ENCODE measurements at places on chromosomes 11 and 22.

DNA sequence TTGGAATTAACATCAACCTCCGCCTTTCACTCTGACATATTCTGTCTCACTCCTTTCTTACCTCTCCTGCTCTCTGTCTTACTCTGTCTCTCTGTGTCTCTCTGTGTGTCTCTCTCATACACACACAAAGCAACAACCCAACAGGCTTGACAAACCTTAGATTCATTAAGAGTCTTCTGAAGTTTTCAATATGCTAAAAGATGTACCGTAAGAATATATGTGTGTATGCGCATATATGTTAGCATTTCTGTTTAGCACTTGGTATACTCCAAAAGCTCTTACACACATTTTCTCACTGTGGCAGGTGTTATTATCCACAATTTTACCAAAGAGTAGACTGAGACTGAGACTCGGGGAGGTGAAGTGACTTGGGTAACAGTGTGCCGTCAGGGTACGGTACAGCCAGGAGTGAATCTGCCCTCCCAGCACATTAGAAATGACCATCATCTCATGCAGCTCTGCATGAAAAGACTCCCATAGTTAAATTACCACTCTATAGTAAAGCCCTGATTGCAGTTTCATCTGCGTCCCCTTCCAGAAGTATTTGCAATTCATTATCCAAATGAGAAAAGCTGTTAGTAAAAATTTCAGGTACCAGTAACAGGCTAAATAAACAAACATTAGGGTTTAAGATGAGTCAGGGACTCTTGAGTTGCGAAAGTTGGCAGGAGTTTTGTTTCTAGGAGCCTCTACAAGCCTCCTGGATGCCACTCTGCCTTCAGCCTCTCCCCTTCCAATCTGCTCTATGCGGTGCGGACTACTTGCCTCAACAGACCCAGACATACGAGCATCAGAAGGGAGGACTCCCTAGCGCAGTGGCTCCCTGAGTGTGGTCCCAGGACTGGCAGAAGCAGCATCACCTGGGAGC, 195.2 kb upstream of the TMEM45B start:
- no peaks in the 10 kb centered on the region for H3K27me3 ChIP-seq
- no peaks in the 10 kb centered on the region for H3K4me1 ChIP-seq
- H3K36me3 ChIP-seq, result no peaks in the 10 kb centered on the region
- H3K27ac ChIP-seq, result no peak overlapping the region
- DNase-seq, result no peak

GRCh38 chr11:66119348-66120133, 49.5 kb downstream of the PACS1 start:
- H3K4me3 ChIP-seq, result no peak overlapping the region
- no peaks in the 10 kb centered on the region for H3K27me3 ChIP-seq
- H3K36me3 ChIP-seq, result no peaks in the 10 kb centered on the region
- H3K27ac ChIP-seq, result peak overlapping the region; percentile 98

- peaks cover 3% of the 10 kb centered on the region for H3K36me3 ChIP-seq
- DNase-seq, result no peak
- H3K27me3 ChIP-seq, result no peaks in the 10 kb centered on the region
- H3K4me1 ChIP-seq, result peaks cover 1% of the 10 kb centered on the region
- no peak overlapping the region for H3K27ac ChIP-seq
These were observed 31.6 kb downstream of the DGCR2 start for GRCh38 chr22:19090586-19091127.

- H3K4me3 ChIP-seq, result no peak overlapping the region
- peak; percentile 77 for DNase-seq
- peaks cover 100% of the 10 kb centered on the region for H3K4me1 ChIP-seq
- H3K27ac ChIP-seq, result peak overlapping the region; percentile 89
These were observed 9.4 kb downstream of the IGSF9B start for GRCh38 chr11:133947321-133947756.

GRCh38 chr11:69013009-69013951, at the start of gene MRGPRF:
Gene MRGPRF, minus strand, starts transcription at chr11:69013246. Its CDS starts 3,345 bp downstream, at chr11:69009901.
- H3K4me1 ChIP-seq, result peaks cover 48% of the 10 kb centered on the region
- no peaks in the 10 kb centered on the region for H3K36me3 ChIP-seq
- H3K27ac ChIP-seq, result peak within 1 kb of the TSS; percentile 14
- peak; percentile 89 for DNase-seq
- H3K27me3 ChIP-seq, result no peaks in the 10 kb centered on the region

GRCh38 chr11:70095541-70096252, 17.6 kb downstream of the ANO1 start:
- no peak overlapping the region for H3K27ac ChIP-seq
- 0 out of 2 replicates have a peak, but pooled peaks cover 5% of the 10 kb centered on the region for H3K27me3 ChIP-seq
- DNase-seq, result no peak
- no peaks in the 10 kb centered on the region for H3K36me3 ChIP-seq

- no peak overlapping the region for H3K27ac ChIP-seq
- H3K4me1 ChIP-seq, result peaks cover 7% of the 10 kb centered on the region
These were observed 13.8 kb upstream of the PAMR1 start for GRCh38 chr11:35539256-35539655.

- no peak for DNase-seq
- no peaks in the 10 kb centered on the region for H3K4me1 ChIP-seq
- no peak overlapping the region for H3K4me3 ChIP-seq
- H3K27me3 ChIP-seq, result no peaks in the 10 kb centered on the region
- H3K36me3 ChIP-seq, result no peaks in the 10 kb centered on the region
These were observed 80.1 kb downstream of the INSC start for GRCh38 chr11:15194671-15195415.

DNA sequence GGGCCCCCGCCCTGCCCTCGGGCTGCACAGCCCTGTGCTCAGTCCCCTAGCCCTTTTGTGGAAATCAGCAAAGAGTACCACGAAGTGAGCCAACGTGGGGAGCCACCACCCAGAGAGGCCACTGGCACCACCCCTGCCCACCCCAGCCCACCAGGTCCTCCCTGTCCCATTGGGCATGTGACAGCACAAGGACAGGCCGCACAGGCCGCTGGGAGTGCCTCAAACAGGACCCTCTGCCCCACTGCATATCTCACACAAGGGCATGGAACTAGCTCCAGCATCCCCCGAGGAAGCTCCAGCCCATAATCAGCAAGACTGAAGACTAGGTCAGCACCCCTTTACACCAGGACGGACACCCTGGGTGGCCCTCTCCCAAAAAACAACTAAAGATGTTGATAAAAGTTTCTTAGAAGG, 29.7 kb downstream of the GNB1L start:
- no peak overlapping the region for H3K4me3 ChIP-seq
- DNase-seq, result no peak

DNA sequence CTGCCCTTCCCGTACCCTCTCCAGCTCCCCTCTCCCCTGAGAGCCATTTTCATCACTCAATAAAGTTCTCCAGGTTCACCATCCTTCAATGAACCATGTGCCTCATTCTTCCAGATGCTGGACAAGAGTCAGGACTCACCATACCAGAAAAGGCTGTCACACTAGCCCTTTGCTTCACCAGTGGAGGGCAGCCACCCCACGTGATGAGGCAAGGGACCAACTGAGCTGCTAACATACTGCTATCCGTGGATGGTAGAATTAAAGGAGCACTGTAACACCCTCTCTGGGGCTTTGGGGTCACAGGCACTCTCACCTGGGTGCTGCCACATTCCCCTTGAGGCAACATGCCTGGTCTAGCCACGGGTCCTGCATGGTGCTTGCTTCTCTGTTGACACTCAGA, 13.1 kb upstream of the OR5I1 start:
- H3K27me3 ChIP-seq, result no peaks in the 10 kb centered on the region
- no peak overlapping the region for H3K27ac ChIP-seq
- no peak overlapping the region for H3K4me3 ChIP-seq
- H3K4me1 ChIP-seq, result no peaks in the 10 kb centered on the region

- H3K27ac ChIP-seq, result no peak overlapping the region
- no peaks in the 10 kb centered on the region for H3K4me1 ChIP-seq
- DNase-seq, result no peak
These were observed 47.9 kb upstream of the FLI1 start for GRCh38 chr11:128645968-128646367.

- DNase-seq, result no peak
- H3K27me3 ChIP-seq, result peaks cover 26% of the 10 kb centered on the region
- H3K27ac ChIP-seq, result no peak overlapping the region
- no peak overlapping the region for H3K4me3 ChIP-seq
- no peaks in the 10 kb centered on the region for H3K36me3 ChIP-seq
These were observed 187.7 kb upstream of the E2F8 start for GRCh38 chr11:19428206-19429002.

DNA sequence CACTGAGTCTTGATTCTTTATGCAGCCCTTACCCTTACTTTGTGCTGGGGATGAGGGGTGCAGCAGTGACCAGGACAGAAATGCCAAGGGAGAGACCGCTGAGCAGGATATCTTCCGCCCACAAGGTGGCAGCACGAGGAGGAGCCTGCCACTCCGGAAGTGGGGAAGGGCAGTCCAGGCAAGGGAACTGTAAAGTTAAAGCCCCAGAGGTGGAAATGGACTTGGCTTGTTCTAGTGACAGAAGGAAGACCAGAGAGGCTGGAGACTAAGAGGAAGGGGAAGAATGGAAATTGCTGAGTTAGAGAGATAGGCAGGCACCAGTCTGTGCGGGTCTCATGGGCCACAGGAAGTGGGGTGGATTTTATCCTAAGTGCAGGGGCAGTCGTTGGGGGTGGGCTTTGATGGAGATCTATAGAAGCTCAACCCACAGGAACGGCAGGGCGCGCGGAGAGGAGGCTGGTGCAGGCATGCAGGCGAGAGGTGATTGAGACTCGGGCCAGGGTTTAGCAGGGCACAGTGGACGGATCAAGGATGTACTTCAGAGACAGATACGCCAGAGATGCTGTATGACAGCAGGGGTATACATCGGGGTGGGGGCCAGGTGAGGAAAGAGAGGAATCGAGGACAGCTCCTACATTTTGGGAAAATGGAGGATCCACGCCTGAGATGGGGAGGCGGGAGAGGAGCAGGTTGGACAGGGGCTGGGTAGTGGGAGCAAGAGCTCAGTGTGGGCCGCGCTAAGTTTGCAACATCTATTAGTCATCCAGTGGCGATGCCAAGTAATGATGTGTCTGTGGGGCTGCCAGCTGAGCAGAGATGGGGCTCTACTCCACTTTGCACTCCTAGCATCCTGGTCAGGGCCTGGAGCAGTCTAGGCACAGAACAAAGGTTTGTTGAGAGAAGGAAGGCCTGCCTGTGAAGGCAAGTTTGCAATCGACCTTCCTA, 3.3 kb upstream of the GRK2 start:
- peaks cover 30% of the 10 kb centered on the region for H3K4me1 ChIP-seq
- peak overlapping the region; percentile 68 for H3K27ac ChIP-seq
- H3K4me3 ChIP-seq, result no peak overlapping the region

- no peak for DNase-seq
- no peaks in the 10 kb centered on the region for H3K36me3 ChIP-seq
- H3K27ac ChIP-seq, result no peak overlapping the region
- no peaks in the 10 kb centered on the region for H3K4me1 ChIP-seq
These were observed 45.4 kb upstream of the SLC22A12 start for GRCh38 chr11:64545619-64546018.

GRCh38 chr11:67670316-67671210, 3.9 kb downstream of the ALDH3B2 start:
- H3K4me3 ChIP-seq, result no peak overlapping the region
- no peak overlapping the region for H3K27ac ChIP-seq
- H3K36me3 ChIP-seq, result no peaks in the 10 kb centered on the region
- H3K4me1 ChIP-seq, result no peaks in the 10 kb centered on the region

- H3K27ac ChIP-seq, result no peak overlapping the region
- no peaks in the 10 kb centered on the region for H3K36me3 ChIP-seq
- H3K4me3 ChIP-seq, result no peak overlapping the region
- peaks cover 22% of the 10 kb centered on the region for H3K4me1 ChIP-seq
- no peak for DNase-seq
These were observed 40.7 kb downstream of the CSTPP1 start for GRCh38 chr11:46977038-46977813.

DNA sequence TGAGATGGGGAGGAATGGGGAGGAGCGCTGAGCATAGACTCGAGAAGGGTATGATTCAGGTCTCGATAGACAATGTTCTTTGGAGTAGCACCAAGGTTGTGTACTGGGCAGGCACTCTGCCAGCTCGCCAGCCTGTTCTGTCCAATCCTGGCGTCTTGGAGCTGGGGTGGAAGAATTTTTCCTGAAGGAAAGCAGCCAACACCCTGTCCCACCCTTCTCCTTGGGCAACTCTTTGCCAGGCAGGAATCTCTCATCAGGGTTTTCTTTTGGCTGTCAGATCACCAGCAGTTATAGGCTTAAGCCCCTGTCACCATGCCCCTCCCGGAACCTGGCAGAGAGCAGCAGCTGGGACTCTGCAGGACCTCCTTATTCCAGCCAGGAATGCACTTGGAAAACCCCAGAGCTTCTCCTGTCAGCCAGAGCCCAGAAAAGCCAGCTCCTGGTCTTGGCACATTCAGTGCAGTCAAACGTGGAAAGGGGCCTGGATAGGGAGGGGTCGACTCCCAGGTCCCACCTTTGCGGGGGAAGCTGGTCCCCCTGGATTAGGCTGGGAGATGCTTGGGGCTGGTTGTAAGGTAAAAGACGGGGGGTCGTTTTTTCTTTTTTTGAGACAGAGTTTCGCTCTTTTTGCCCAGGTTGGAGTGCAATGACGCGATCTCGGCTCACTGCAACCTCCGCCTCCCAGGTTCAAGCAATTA, 14.4 kb upstream of the SPTBN2 start:
- H3K27me3 ChIP-seq, result no peaks in the 10 kb centered on the region
- H3K4me1 ChIP-seq, result peaks cover 6% of the 10 kb centered on the region
- no peaks in the 10 kb centered on the region for H3K36me3 ChIP-seq
- H3K4me3 ChIP-seq, result peak overlapping the region; percentile 73

DNA sequence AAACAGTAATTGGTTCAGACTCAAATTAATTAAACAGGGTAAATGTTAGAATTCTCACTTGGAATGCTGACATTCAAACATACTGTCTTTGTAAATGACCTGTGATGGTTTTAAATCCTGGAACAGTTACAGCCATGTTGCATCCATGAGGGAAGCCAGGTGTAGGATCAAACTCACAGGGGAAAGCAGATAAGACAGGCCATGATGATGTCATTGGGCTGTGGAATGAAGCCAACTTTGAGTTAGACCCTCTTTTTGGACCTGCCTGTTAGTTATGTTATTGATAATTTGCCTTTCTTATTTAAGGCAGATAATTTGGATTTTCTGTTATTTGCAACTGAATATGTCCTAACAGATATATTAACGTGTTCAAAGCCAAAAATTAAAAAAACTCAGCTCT, 39.3 kb upstream of the ABTB2 start:
- H3K27ac ChIP-seq, result no peak overlapping the region
- H3K4me1 ChIP-seq, result peaks cover 22% of the 10 kb centered on the region
- no peak overlapping the region for H3K4me3 ChIP-seq
- no peaks in the 10 kb centered on the region for H3K36me3 ChIP-seq

DNA sequence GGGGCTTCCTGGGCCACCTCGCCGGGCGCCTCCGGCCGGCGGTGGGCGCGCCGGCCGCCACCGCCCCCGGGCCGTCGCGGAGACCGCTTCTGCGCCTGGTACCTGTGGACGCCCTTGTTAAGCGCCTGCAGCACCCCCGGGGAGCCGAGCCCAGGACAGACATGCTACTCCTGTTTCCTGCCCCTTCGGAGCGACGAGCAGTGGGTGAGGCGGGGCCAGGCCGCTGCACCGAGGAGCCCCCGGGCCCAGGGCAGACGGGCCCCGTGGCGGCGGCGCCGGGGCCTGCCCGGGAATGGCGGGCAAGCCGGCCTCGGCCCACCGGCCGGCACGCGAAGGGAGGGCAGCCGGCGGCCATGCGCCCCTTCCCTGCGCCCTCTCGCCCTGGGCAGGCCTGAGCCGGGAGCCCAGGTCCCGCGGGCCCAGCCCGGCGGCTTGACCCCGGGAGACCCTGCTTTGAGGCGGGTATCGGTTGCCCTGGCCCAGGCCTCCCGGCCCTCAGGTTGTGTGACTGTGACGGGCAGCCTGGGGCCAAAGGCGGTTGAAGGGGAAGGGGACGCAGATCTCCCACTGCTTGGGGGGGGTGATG, 789 bp upstream of the KDM2A start:
- DNase-seq, result no peak
- no peaks in the 10 kb centered on the region for H3K27me3 ChIP-seq
- no peak overlapping the region for H3K4me3 ChIP-seq

- DNase-seq, result peak; percentile 31
- peaks cover 18% of the 10 kb centered on the region for H3K4me1 ChIP-seq
- no peak overlapping the region for H3K27ac ChIP-seq
These were observed 218.1 kb upstream of the PLET1 start for GRCh38 chr11:112478806-112479205.

Data from SK-N-SH (cell line).